ENCODE measurements at places on chromosomes 11 and 22.

- DNase-seq, result no peak
Observed at GRCh38 chr11:12381875-12382274, 4.5 kb downstream of the PARVA start.

- DNase-seq, result no peak
Observed at GRCh38 chr11:117841551-117842031, 17.0 kb upstream of the FXYD2 start.

DNA sequence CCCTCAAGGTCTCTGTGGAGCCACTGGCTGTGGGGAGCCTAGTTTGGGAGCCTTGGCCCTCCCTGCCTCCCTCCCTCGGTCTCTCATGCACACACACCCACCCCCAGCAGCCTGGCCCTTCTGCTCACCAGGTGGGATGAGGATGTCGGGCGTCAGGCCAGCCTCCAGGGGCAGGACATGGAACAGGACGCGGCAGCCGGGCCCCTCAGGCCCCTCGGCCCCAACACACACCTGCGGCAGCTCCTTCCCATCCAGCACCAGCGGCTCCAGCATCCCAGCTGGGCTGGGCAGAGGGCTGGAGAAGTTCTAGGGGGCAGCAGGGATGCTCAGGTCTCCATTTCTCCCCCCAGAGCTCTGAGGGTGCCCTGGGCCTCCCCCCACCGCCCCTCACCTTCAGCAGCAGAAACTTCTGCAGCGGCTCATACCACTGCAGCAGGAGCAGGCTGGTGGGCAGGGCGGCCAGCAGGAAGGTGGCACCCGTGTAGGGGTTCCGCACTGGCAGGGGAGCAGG lies 11.2 kb downstream of the MAP4K2 start:
- DNase-seq, result no peak

DNA sequence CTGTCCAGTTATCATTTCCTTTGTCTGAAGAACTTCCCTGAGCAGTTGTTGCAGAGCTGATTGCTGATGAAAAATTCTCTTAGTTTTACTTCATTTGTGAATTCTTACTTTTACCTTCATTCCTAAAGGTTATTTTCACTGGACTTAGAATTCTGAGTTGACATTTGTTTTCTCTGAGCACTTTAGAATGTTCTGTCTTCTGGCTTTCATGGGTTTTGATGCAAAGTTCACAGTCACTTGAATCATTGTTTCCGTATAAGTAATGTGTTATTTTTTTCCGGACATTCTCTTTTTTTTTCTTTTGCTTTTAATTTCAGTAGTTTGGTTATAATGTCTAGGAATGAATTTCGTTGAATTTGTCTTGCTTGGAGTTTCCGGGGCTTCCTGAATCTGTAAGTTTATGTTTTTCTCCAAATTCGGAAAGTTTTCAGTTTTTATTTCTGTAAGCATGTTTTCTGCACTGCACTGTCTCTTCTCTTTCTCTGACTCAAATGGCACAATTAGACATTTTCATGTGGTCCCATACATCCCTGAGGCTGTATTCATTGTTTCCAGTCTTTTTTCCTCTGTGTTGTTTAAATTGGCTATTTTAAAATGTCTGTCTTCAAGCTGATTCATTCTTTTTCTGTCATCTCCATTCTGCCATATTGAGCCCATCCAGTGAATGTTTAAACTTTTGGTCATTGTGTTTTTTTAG lies 68.5 kb upstream of the NARS2 start:
- no peak for DNase-seq

DNA sequence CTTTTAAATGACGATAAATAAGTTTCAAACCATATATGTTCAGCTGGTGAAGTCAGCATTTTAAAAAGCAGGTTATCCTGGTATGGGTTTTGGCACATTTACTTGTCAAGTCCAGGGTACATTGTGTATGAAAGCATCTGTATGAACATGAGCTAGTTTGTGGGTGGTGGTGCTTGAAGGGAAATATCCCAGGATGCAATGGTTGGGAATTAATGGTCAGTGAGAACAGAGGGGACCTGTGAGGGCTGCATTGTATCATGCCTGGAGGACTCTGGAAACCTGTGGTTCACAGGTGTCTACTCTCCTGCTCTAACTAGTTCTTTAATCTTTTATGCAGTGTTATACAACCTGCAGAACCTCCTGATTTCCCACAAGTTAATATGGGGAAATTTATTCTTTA lies 5.8 kb downstream of the DEPDC7 start:
- no peak for DNase-seq

GRCh38 chr11:36013950-36014897 lies 70.4 kb downstream of the LDLRAD3 start:
- DNase-seq, result no peak

- DNase-seq, result no peak
Observed at GRCh38 chr11:114209904-114210303, 86.3 kb upstream of the NNMT start.

- no peak for DNase-seq
Observed at GRCh38 chr11:23797624-23798419, 699.0 kb upstream of the LUZP2 start.

- no peak for DNase-seq
Observed at GRCh38 chr11:71991494-71991893, 7.2 kb upstream of the IL18BP start.

DNA sequence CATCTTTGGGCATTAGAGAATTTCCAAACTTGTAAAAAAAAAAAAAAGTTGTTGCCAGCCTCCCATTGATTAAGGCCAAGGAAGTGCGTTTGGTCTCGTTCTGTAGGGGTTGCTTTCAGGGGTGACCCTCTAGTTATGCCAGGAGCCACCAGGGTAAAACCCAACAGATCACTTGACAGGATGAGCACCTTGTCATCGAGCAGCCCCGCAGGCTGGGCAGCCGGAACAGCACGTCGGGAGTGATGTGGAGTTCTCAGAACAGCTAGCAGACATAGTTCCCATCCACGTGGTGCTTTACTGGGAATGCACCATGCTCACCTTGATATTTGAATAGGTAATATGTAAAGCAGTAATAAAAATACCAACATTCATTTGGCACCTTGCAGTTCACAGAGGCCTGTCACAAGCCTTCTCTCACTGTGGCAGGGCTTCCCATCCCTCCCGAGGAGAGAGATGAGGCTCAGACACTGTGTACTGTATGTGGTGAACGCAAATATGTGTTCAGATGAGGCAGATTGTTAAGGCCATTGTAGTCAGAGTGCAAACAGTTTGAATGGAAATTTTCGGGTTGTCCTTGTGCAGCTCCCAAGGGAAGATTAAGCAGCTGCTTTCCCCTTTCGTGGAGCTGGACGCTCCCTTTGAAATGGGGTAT lies 70.9 kb upstream of the SORL1-AS1 start:
- DNase-seq, result no peak

DNA sequence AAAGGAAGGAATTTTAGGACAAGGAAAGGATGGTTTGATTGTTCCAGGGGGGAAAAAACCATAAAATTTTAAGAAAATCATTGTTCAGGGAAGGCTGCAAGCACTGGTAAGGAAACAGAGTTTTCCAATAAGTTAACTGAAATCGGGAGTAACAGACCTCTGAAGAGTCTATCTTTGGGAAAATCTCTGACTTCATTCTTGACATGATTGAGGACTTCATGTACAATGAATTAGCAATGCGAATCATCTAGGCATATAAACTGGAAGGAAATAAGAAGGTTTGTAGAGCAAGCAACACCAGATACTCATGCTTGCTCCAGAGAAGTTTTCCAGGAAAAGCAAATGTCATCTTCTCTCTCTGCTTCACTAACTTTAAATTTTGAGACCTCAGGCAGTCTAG lies 18.5 kb downstream of the APLP2 start:
- no peak for DNase-seq

GRCh38 chr11:68141246-68142027 lies 20.2 kb upstream of the CHKA start:
- no peak for DNase-seq

GRCh38 chr11:93478841-93479240 lies 64.3 kb downstream of the SMCO4 start:
- no peak for DNase-seq

- no peak for DNase-seq
Observed at GRCh38 chr11:120318906-120319305, 6.2 kb upstream of the TLCD5 start.

DNA sequence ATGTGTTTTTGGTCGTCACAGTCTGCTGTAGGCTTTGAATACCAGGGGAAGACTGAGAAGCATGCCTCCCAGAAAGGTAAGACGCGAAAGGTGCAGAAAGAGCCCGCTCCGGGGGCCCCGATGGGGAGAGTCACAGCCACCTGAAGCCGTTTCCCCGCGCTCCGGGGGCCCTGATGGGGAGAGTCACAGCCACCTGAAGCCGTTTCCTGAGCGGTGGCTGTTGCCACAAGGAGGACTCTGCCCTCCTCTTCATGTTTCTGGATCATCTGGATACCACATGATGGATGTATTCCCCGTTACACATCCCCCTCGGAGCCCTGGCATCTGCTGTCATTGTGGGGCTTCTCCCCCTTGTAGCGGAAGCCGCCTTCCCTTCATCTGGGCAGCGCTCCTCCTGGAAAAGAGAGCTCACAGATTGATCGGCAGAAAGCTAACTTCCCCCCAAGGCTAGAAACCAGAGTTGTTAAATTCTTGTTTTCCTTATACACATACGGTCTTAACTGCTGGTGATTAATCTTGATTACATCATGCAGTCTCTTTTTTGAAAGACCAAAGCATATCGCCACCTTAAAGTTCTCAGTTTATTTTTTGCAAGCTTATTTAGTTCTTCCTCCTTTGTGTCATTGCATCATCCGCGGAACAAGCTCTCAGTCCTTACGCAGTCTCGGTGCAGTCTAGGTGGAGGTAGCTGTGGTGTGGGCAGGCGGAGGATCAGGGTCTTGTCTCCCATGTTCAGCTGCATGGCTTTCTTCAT lies 17.5 kb downstream of the CTTN start:
- no peak for DNase-seq

GRCh38 chr22:31972180-31972579 lies 27.8 kb downstream of the YWHAH start:
- no peak for DNase-seq

DNA sequence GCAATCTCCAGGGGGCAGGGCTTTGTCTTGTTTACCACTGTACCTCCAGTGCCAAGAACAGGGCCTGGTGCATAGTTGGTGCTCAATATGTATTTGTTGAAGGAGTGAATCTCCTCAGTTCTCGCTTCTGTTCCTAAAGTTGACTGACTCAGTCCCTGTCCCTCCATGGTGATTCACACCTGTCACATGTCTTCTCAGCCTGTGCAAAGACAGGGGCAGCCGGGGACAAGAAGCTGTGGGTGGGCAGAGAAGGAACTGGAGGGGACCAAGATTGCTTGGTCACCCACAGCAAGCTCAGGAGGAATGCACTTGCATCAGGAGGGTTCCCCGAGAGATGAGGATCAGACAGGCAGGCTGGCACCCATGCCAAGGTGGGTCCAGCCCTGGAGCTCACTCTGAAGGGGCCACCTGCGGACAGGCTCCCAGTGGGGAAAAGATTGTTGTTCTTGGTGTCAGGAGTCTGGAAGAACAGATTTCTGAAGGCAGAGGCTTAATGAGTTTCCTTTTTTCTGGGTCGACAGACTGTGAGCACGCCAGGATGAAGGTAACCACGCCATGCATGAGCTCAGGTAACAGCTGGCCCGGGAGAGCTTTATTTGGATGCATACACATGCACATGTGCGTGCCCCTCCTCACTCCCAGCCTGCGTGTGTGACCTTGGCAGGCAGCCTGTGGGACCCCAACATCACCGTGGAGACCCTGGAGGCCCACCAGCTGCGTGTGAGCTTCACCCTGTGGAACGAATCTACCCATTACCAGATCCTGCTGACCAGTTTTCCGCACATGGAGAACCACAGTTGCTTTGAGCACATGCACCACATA lies 16.9 kb downstream of the IL17RA start:
- no peak for DNase-seq

Data from amniotic stem cell (primary cell).